ENCODE measurements at places on chromosomes 3 and 15.

- DNase-seq, result no peak
Measured at GRCh38 chr3:70530626-70531025, 218.2 kb upstream of the MDFIC2 start.

- DNase-seq, result no peak
Measured at GRCh38 chr3:111352585-111352984, 189.4 kb upstream of the CD96 start.

GRCh38 chr3:103991461-103992115 is 1375.1 kb upstream of the ALCAM start:
- no peak for DNase-seq

DNA sequence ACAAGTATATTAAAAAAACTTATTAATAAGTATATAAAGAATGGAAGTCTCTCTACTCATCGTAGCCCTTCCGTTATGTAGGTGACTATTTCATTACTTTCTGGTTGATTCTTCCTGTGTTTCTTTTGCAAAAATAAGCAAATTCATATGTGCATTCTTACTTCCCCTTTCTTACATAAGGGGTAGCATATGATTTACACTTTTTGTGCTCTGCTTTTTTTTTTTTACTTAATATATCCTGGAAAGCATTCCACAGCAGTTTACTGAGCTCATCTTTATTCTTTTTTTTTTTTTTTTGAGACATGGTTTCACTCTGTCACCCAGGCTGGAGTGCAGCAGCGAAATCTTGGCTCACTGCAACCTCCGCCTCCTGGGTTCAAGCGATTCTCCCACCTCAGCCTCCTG is 12.9 kb downstream of the SCAMP5 start:
- DNase-seq, result no peak

DNA sequence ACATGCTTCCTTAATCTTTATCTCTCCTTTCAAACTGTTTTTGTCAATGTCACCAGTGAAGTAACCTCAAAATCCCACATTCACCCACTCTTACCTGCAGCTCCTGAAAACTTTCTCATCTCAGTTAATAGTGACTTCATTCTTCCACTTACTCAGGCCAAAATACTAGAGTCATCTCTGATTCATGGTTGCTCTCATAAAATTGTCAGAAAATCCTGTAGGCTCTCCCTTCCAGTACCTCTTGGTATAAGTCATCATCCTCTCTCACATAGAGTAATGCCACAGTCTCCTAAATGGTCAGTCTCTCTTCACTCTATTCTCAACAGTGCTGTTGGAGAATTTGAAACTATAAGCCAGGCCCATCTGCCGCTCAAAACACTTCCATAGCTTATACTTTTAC is 34.9 kb upstream of the POU1F1 start:
- no peak for DNase-seq

- no peak for DNase-seq
Measured at GRCh38 chr3:4711680-4711992, 218.5 kb downstream of the ITPR1 start.

- no peak for DNase-seq
Measured at GRCh38 chr3:140917772-140918171, 23.9 kb upstream of the SLC25A36 start.

DNA sequence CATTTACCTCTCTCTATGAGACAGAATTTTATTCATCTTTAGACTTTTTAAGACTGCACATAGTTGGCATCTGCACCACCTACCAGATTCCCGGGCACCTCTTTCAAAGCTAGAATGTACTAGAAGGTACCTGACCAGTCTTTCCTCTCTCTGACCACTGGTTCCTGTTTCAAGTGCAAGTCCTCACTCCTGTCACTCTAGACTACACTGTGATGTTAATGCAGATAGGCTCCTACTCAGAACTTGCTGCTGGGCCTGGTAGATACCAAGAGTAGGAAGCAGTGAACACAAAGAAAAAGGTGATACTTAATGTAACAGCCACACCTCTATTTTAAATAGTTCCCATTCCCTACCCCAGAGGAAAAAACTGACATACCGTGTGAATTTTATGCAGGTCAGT is 8.1 kb upstream of the TCAIM start:
- DNase-seq, result no peak

DNA sequence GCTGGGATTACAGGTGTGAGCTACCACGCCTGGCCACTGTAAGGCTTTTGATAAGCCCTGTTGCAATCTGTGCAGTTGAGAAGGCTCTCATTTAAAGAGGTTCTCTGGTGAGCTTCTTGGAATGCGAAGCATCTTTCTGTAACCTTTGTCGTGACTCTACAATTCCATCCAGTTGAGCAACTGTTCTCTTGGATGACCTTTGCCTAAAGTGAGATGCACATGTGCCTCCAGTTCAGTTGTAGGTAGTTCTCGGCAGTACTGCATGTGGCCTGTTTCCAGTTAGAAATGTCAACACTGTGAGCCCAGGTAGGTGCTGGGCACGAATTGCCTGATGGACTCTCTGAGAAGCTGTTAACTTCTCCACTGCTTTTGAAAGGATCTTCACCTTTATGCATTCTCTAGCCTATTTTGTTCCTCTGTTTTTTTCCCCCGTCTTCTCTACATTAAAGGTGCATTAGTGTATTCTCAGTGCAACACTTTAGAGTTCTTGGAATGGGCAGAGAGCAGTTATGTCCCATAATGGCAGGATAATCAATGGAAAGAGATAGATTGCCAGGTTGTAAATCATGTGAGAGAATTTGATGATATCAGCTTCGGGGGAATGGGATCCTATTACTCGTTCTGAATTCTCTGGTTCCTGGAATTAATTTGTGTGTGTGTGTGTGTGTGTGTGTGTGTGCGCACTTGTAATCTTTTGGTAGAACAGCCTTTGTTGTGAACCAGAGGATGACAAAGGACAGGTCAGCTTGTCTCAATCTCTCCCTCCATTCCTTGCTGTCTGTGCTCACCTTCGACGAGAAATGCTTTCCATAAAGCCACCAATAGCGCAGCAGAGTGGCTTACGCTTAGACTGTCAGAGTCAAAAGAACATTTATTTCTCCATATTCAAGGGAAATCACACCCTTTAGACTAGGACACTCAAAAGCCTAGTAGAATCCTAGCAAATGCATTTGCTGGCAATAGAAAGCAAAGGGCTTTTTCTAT is 51.1 kb downstream of the PTPRG start:
- DNase-seq, result no peak

GRCh38 chr15:84079885-84080777 is 155.4 kb upstream of the GOLGA6L4 start:
- peak; percentile 41 for DNase-seq

GRCh38 chr15:73231661-73232419 is 136.9 kb downstream of the HCN4 start:
- no peak for DNase-seq

DNA sequence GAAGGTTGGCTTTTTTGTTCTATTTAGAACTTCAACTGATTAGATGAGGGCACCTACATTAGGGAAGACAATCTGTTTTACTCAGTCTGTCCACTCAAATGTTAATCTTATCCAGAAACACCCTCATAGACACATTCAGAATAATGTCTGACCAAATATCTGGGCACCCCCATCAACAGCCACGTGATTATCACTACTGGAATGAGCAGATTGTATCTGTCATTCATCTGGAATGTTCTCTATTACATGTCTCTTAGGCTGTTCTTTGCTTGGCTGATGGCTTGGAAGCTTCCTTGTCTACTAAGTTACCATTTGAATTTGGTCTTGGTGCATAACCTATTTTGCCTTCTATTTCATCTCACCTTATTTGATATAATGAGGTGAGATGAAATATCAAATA is 15.7 kb upstream of the LRRC58 start:
- DNase-seq, result no peak

DNA sequence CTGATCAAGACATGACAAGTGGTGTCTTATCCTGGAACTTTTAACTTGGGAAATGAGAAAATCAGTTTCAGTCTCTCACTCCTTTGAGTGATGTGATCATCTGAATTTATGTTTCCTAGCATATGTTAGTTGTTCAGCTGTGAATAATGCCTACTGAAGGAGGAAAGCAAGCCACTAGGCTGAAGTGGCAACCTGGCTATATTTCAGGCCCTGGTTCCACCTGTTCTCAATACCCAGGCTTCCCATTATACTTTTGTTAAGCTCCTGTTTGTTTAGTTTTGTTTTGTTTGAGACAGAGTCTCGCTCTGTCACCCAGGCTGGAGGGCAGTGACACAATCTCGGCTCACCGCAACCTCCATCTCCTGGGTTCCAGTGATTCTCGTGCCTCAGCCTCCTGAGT is 243.8 kb downstream of the ALCAM start:
- DNase-seq, result peak; percentile 61

DNA sequence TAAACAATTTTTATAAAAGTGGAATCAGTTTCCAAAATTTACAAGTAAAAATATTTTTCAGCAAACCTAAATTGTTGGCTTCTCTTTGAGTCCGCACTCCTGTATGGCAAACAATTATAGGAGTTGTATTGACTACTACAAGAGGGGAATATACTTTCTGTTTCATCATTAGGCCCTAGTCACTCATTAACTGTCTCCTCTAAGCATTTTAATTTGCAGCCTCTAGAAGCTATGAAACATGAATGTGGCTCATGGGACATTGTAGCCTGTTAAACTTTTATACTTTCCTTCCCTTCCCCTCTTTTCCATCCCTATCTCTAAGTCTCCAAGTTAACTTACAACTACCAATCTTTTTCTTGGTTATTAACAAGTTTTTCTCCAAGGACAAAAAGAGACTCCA is 58.9 kb upstream of the CBLB start:
- no peak for DNase-seq

DNA sequence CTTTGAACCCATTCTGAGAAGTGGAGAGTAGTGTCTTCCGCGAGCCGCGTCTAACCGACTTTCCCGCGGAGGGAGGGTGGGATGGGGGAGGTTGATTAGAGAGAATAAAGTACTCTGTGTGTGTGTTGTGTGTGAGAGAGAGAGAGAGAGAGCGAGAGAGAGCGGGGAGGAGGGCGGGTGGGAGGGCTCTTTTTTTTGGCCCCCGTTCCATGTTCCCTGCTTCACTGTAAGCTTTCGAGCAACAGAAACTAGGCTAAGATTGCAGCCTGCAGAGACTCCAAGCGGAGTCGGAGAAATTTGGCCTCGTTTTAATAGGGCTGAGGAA is 1.6 kb upstream of the MEIS2 start:
- DNase-seq, result no peak

DNA sequence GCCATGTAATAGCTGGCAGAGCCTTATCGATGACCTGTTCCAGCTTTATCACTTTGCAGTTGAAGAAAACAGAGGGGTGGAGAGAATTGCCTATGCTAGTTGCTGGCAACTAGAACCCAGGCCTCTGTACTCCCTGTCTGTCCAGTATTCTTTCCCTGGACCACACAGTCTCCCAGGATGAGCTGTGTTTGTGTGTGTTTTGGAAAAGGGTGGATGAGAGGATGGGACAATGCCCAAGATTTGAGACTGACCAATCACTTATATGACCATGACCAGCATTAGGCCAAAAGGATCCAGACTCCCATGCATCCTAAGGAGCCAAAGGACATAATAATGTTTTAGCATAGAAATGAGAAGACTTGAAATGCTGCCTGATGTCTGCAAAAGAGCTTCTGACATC is 102.6 kb downstream of the CD200R1L start:
- no peak for DNase-seq

DNA sequence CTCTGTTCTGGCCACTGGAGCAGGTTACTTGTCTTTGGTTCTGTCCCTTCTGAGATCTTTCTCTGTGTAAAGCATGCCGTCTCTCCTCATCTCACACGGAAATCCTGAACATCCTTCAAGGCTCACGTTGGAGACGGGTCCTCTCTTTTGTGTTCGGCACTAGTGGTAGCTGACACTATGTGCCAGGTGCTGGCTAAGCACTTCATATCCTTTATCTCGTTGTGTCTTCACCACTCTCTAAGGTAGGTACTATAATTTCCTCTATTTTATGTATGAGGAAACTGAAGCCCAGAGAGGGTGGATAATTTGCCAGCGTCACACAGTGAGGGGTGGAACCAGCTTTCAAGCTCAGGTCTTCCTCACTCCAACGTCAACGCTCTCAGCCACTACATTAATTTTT is 1.2 kb downstream of the IFT122 start:
- DNase-seq, result no peak

DNA sequence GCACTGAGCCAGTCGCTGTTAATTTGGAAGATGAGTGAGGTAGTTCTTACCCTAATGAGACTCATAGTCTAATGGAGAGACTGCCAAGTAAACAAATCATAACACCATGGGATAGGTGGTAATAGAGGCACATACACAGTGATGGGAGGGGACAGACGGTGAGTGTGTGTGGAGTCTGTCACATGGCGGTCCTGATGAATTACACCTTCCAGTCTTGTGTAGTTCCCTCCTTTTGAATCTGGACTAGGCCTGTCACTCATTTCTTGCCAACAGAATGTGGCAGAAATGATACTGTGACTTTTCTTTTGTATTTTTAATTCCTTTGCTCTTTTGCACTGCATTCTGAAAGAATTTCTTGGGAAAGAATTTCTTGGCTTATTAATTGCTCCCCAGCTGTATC is 78.1 kb downstream of the NR1D2 start:
- DNase-seq, result no peak

DNA sequence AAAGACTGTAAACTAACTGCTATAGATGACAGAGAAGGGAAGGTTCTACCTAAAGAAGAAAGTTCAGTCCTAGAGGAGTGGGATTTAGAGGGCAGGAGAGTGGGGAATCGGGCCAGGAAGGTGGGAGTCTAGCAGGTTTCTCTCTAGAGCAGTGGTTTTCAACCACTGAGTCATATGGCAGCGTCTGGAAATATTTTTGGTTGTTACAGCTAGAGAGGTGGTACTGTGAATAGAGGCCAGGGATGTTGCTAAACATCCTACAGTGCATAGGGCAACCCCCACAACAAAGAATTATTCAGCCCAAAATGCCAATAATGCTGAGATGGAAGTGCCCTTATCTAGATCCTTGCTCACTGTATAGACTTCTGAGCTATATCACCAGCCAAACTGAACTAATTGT is 28.7 kb downstream of the ATP1B3 start:
- DNase-seq, result no peak

DNA sequence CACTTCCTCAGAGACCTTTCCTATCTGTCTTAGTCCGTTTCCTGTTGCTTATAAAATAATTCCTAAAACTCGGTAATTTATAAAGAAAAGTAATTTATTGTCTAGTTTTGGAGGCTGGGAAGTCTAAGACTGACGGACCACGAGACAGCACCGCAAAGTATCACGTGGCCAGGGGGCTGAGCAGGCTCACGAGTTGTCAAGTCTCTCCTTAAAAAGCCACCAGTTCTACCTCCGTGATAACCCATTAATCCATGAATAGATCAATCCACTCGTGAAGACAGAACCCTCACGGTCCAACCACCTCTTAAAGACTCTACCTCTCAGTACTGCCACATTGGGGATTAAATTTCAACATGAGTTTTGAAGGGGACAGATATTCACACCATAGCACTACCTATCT is 821 bp downstream of the LINS1 start:
- DNase-seq, result no peak

- DNase-seq, result no peak
Measured at GRCh38 chr15:24861014-24861690, 93.6 kb upstream of the SNRPN start.

DNA sequence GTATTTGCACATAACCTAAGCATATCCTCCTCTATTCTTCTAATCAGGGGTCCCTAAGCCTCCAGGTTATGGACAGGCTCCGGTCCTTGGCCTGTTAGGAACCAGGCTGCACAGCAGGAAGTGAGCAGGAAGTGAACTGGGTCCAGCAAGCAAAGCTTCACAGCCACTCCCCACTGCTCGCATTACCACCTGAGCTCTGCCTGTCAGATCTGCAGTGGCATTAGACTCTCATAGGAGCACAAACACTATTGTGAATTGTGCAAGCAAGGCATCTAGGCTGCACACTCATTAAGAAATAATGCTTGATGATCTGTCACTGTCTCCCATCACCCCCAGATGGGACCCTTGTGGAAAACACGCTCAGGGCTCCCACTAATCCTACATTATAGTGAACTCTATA is 9.8 kb downstream of the MSL2 start:
- DNase-seq, result peak; percentile 13

All from DMS153 (cell line).